ENCODE measurements at places on chromosomes 1 and 21.

DNA sequence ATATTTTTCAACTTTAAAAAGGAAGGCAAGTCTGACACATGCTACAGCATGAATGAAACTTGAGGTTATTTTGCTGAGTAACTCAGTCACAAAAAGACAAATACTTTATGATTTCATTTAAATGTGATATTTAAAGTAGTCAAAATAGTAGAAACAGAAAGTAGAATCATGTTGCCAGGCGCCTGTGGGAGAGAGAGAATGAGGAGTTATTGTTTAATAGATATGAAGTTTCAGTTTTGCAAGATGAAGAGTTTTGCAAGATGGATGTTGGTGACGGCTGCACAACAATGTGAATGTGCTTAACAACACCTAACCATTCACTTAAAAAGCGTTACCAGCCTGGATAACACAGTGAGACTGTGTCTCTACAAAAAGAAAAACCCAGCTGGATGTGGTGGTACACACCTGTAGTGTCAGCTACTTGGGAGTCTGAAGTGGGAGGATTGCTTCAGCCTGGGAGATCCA, 20.7 kb upstream of the ATP1A1 start:
- no peak for DNase-seq

GRCh38 chr1:81982523-81982922, 181.8 kb downstream of the ADGRL2 start:
- DNase-seq: no peak

DNA sequence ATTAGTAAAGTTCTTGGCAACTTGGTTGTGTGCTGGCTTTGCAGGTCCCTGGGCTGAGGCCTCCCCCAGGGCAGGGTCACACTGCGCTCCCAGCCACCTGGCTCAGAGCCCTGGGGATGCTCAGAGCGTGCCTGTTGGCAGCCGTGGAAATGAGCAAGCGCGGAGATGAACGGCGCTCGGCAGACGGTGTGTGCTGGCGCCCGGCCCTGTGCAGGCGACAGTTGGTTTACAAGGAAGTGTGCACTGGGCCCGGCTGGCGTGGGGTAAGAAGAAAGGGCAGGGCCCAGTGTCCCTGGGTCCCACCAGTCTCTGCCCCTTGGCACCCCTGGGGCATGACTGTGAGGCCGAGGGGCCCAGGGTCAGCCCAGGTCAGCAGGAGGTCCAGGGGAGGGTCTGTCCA, 25.7 kb upstream of the PEX10 start:
- DNase-seq: no peak

GRCh38 chr1:84700070-84700469, 9.8 kb upstream of the SSX2IP start:
- DNase-seq: no peak

DNA sequence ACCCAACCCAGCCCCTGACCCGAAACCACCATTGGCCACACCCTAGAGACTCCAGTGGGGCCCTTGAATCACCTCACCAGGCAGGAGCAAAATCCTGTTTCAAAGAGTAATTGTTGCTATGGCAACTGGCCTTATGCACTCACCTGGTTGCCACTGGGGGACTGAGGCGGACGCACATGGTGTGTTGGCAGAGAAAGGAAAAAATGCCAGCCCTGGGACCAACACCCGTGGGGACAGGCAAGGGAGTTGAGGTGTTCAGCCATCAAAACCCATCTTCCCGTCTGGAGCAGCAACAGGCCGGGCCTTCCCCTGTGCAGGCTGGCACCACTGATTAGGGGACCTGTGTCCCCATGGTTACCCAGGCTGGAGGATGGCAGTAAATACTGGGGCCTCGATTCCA, 395.8 kb upstream of the VAMP3 start:
- no peak for DNase-seq

GRCh38 chr1:183198463-183198862, 12.4 kb downstream of the LAMC2 start:
- peak; percentile 10 for DNase-seq

- DNase-seq: no peak
Observed at GRCh38 chr1:220592714-220593113, 64.8 kb downstream of the MARK1 start.

GRCh38 chr1:208892147-208892546, 648.0 kb upstream of the PLXNA2 start:
- no peak for DNase-seq

Measured in nephron progenitor cell (in vitro differentiated cells).